ENCODE measurements at places on chromosomes 1 and 21. TPM values are rescaled to one million over a fixed set of nuclear protein-coding genes. Genes with fewer than 3 reads are reported as not detected.

Gene COL18A1
- 33.7 TPM for total RNA-seq

Gene IGFN1
- under 0.01 TPM for total RNA-seq

Gene ADORA1
- total RNA-seq, result 8.7 TPM

Gene NUAK2
- total RNA-seq, result 12.1 TPM

Gene LIPI
- total RNA-seq, result not detected

Gene OR2G6
- not detected for total RNA-seq

Gene ADAMTS4
- 8.2 TPM for total RNA-seq
